ENCODE measurements at places on chromosomes 16 and 17. TPM values are rescaled to one million over a fixed set of nuclear protein-coding genes. Genes with fewer than 3 reads are reported as not detected.

Gene PLA2G10
- not detected for total RNA-seq

Gene TGFB1I1
- total RNA-seq = 30.0 TPM

Gene RAMP2
- total RNA-seq = 0.28 TPM

Gene TMC5
- total RNA-seq = not detected

Gene TMUB2
- 16.5 TPM for total RNA-seq

Gene ZDHHC1
- total RNA-seq = 2.0 TPM

Gene TMC8
- total RNA-seq = not detected

Gene MPP2
- 3.2 TPM for total RNA-seq

Gene FOXL1
- total RNA-seq = 23.9 TPM

Gene SLC46A1
- total RNA-seq = 2.8 TPM

Gene SRL
- under 0.01 TPM for total RNA-seq

Gene CPHXL2
- not detected for total RNA-seq

Gene NETO2
- 31.4 TPM for total RNA-seq

Gene ADGRG1
- 0.83 TPM for total RNA-seq

Gene UMOD
- total RNA-seq = not detected

Gene GPR179
- total RNA-seq = not detected

Gene SYNGR3
- total RNA-seq = 1.9 TPM

Gene SSTR5
- total RNA-seq = not detected

Gene PRR15L
- total RNA-seq = not detected

Gene KRTAP9-8
- total RNA-seq = not detected

Gene OTOP3
- total RNA-seq = not detected

Gene ZNF205
- total RNA-seq = 8.2 TPM

Gene CASKIN1
- not detected for total RNA-seq

Gene KRTAP1-1
- 0.83 TPM for total RNA-seq

Gene TNFRSF13B
- total RNA-seq = not detected

Gene DNAI2
- not detected for total RNA-seq

Gene FAM222B
- 2.5 TPM for total RNA-seq

Gene INCA1
- under 0.01 TPM for total RNA-seq

Gene SLC13A2
- not detected for total RNA-seq

Gene C16orf54
- not detected for total RNA-seq

Gene BRIP1
- 19.7 TPM for total RNA-seq

Gene IRF8
- total RNA-seq = not detected

Gene FMNL1
- total RNA-seq = 0.56 TPM

Gene GCGR
- total RNA-seq = not detected

Gene ICAM2
- 0.28 TPM for total RNA-seq

Gene SOCS1
- 2.2 TPM for total RNA-seq

Gene CHD9
- 48.8 TPM for total RNA-seq

Gene TMEM238L
- not detected for total RNA-seq

Gene KRT25
- not detected for total RNA-seq

Gene TAT
- not detected for total RNA-seq

Gene NLGN2
- 1.7 TPM for total RNA-seq

Gene MT1H
- total RNA-seq = not detected

Gene DNAH17
- not detected for total RNA-seq

Gene DOC2A
- total RNA-seq = not detected

Gene MGRN1
- 11.7 TPM for total RNA-seq

Gene RPRML
- not detected for total RNA-seq

Gene DNAH2
- under 0.01 TPM for total RNA-seq

Gene KCTD13
- 4.1 TPM for total RNA-seq

Gene MYH13
- total RNA-seq = not detected

Gene ATP2A3
- total RNA-seq = 0.18 TPM

Gene TPPP3
- 0.54 TPM for total RNA-seq

Gene CEP95
- total RNA-seq = 13.3 TPM

Gene GAS7
- total RNA-seq = 5.0 TPM

Gene KRT20
- not detected for total RNA-seq

Gene CORO1A
- total RNA-seq = 7.2 TPM

Gene CRYM
- total RNA-seq = not detected

Gene LHX1
- not detected for total RNA-seq

Gene KCTD11
- 10.8 TPM for total RNA-seq

Gene SLC16A13
- total RNA-seq = under 0.01 TPM
